ENCODE measurements at places on chromosomes 2 and 18. TPM values are rescaled to one million over a fixed set of nuclear protein-coding genes. Genes with fewer than 3 reads are reported as not detected.

STPG4 gene
- total RNA-seq, result not detected

CCDC178 gene
- 1.4 TPM for total RNA-seq

PLGLB2 gene
- 1.3 TPM for total RNA-seq

DNA sequence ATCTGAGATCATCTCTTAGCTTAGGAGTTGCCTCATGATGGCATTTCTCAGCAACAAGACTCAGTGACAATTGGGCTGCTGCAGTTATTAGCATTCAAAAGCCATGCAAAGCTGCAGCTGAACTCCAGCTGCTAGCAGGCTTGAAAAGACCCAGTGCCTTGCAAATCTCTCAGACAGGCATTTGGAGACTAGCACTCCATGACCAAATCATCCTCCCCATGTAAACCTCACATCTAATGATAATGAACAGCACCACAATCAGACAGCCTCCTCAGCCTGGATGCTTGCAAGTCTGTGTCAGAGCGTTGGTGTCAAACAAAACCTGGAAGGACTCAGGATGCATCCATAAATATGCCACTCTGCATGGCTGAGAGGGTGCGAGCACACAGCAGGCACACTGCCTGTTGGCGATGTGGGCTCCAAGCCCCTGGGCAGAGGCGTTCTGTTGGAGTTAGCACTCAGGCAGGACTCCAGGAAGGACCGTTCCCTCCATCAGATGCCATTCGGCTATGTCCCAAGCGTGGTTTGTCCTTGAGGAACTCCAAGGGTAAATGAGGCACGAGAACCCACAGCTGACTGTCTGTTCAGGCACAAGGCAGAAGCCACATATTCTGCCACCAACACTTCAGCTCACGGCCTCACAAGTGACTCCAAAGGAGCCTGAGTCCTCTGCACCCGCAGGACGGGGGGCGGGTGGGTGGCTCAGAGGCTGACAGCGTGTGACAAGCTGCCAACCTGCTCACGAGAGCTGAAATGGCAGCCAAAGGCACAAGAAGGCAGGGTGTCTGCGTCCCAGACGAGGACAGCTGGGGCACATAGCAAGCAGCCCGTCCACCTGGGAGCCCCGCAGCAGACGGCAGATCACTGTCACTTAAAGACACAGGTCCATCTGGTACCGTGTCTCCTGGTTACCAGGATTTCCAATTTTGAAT is 183.8 kb downstream of the MYT1L start:
- DNase-seq, result peak; percentile 28

- no peak for DNase-seq
These were observed 12.7 kb upstream of the DUSP2 start for GRCh38 chr2:96157649-96158553.

GRCh38 chr2:132757676-132758075 is 87.7 kb upstream of the LYPD1 start:
- no peak for DNase-seq

DNA sequence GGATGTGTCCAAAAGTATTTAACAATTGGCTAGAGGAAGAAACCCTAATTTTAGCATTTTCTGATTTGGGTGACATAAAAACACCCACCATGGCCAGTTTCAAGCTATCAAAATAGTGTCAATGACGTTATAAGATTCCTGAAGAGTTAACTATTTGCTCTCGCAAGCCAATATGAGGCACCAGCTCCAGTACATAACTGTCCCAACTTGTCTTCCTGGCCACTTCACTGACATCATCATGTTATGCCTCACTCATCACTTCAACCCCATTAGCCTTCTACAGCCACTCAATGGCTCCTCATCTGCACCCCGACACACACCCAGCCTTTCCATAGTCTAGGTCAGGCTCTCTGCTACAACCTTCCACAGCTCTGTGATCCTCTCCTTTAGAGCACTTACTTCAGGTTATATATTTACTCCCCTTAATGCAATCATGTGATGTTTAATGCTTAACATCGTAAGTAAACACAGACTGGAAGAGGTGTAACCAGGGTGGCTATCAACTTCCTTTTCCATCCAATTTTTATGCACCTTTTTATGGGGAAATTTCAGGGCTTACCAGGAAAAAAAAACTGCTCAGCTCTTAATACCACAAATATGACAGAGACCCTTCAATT is 158.7 kb downstream of the VWC2L start:
- no peak for DNase-seq

GRCh38 chr2:152241948-152242729 is 66.6 kb upstream of the STAM2 start:
- DNase-seq, result no peak

DNA sequence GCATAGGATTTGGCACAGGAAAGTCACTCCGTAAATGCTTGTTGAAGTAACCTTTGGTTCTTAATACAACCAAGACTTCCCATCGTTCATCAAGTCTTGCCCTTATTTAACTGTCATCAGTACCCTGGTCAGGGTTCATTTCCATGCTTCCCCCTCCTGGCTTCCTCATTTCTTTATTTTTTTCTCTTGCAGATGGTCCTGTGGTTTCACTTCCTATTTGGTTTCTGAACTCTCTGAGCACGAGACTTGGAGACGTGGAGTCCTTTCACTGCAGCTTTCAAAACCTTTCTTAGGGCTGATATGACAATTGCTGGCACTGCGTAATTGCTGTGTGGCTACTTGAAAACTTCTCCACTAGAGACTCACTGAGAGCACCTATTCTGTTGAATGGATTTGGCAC is 59.9 kb upstream of the PID1 start:
- no peak for DNase-seq

- DNase-seq, result no peak
These were observed 59.0 kb downstream of the HNMT start for GRCh38 chr2:138023298-138023697.

- no peak for DNase-seq
These were observed 286.9 kb upstream of the NXPH2 start for GRCh38 chr2:139067072-139067471.

DNA sequence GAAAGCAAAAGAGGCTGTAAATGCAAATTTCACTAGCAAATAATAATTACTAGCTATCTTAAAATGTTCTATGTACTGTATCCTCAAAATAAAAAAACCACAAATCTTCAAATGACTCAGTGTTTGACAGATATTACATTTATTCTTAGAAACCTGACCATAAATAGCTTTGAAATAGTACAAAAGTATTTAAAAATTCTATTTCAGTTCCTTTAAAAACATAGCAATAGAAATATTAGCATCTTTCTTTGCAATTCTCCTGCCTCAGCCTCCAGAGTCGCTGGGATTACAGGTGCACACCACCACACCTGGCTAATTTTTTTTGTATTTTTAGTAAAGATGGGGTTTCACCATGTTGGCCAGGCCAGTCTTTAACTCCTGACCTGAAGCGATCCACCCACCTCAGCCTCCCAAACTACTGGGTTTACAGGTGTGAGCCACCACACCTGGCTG is 50.6 kb downstream of the MSH6 start:
- DNase-seq, result no peak

GRCh38 chr2:159444754-159445153 is 158.3 kb upstream of the WDSUB1 start:
- no peak for DNase-seq

DNA sequence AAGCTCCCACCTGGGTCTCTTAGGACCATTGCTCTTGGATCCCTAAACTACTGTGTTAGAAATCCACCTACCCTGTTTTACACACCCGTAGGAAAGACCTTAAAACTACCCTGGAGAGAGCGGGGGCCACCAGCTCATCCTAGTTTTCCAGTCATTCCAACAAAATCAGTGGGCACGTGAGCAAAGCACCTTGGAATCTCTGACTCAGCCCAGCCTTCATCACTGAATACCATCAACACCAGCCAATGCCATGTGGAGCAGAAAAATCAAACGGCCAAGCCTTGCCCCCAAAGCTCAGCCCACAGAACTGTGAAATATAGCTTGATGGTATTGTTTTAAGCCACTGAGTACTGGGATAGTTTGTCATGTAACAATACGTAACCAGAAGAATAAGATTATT is 449.7 kb upstream of the CHAC2 start:
- DNase-seq, result no peak

- DNase-seq, result no peak
These were observed 84.8 kb downstream of the CCDC178 start for GRCh38 chr18:33355756-33356155.

- no peak for DNase-seq
These were observed 110.0 kb downstream of the TCF4 start for GRCh38 chr18:55477860-55478581.
